Pancreas (tissue), 10 donors: ENCODE measurements at places on chromosomes 13 and 19.
A peak's percentile ranks its signal among the peaks of the same experiment; 100 is the strongest.

- H3K27me3 ChIP-seq, result no peaks in the 10 kb centered on the region
- H3K27ac ChIP-seq, result no peak overlapping the region
- H3K4me1 ChIP-seq, result no peaks in the 10 kb centered on the region
- H3K36me3 ChIP-seq, result no peaks in the 10 kb centered on the region
Measured at GRCh38 chr19:17926044-17926443, 6.8 kb upstream of the CCDC124 start.

GRCh38 chr13:100611678-100612492 lies 23.3 kb upstream of the GGACT start:
- no peak overlapping the region for H3K27ac ChIP-seq
- no peak for DNase-seq
- no peaks in the 10 kb centered on the region for H3K4me1 ChIP-seq
- no peaks in the 10 kb centered on the region for H3K27me3 ChIP-seq
- H3K4me3 ChIP-seq, result no peak overlapping the region

GRCh38 chr13:56066321-56066720 lies 1074.4 kb upstream of the PRR20A start:
- DNase-seq, result no peak
- no peaks in the 10 kb centered on the region for H3K36me3 ChIP-seq
- H3K4me3 ChIP-seq, result no peak overlapping the region
- no peaks in the 10 kb centered on the region for H3K27me3 ChIP-seq

DNA sequence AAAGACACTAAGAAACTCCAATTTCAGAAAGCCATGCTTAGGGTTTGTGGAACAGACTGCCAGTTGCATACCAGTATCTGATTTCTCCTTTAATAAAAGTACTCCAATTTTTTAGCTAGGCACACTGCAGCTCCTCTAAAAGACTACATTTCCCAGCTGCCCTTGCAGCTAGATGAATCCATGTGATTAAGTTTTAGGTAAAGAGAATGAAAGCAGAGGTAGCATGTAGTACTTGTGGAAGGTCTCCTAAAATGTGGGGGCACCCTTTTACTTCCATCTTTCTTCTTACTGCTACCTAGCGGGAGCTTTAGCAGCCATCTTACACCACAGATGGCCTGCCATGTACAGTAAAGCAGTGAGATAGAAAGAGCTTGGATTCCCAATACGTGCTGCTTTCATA lies 33.0 kb upstream of the TSC22D1 start:
- H3K27ac ChIP-seq, result no peak overlapping the region
- H3K4me3 ChIP-seq, result no peak overlapping the region
- no peaks in the 10 kb centered on the region for H3K27me3 ChIP-seq
- H3K4me1 ChIP-seq, result no peaks in the 10 kb centered on the region
- DNase-seq, result no peak

- DNase-seq, result no peak
- H3K4me3 ChIP-seq, result no peak overlapping the region
- no peak overlapping the region for H3K27ac ChIP-seq
- no peaks in the 10 kb centered on the region for H3K27me3 ChIP-seq
- H3K36me3 ChIP-seq, result no peaks in the 10 kb centered on the region
Measured at GRCh38 chr13:114025714-114026431, 52.0 kb upstream of the C13orf46 start.

GRCh38 chr19:6222884-6223283 lies 56.9 kb downstream of the MLLT1 start:
- H3K4me3 ChIP-seq, result no peak overlapping the region
- peaks cover 11% of the 10 kb centered on the region for H3K36me3 ChIP-seq
- no peaks in the 10 kb centered on the region for H3K27me3 ChIP-seq
- H3K4me1 ChIP-seq, result peaks cover 4% of the 10 kb centered on the region

DNA sequence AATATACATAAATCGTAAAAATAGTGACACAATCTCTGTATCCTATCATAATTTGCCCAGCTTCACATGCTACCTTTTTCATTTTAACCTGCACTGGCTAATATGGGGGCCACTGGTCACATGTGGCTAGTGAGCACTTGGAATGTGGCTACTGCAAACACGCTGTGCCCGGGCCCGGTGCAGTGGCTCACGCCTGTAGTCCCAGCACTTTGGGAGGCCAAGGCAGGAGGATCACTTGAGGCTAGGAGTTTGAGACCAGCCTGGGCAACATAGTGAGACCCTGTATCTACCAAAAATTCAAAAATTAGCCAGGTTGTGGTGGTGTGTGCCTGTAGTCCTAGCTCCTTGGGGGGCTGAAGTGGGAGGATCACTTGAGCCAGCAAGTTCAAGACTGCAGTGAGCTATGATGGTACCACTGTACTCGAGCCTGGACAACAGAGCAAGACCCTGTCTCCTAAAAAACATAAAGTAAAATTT lies 1.5 kb upstream of the N4BP2L1 start:
- no peaks in the 10 kb centered on the region for H3K36me3 ChIP-seq
- no peaks in the 10 kb centered on the region for H3K27me3 ChIP-seq
- no peak overlapping the region for H3K4me3 ChIP-seq
- no peak overlapping the region for H3K27ac ChIP-seq
- no peak for DNase-seq

DNA sequence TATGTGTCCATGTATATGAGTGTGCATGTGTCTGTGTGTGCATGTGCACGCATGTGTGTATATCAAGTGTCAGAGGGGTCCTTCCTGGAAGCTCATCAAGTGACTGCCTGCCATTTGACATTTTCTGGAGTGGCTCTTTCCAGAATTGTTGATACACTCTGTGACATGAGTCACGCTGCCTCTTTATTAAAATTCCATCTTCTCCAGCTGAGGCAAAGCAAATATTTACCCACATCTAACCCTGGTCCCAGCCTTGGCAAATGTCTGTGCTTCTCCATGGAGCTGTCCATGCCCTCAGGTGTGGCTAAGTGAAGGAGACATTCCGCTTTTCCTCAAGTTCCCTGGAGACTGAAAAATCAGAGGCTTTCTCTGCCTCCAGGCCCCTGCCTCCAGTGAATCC lies 88.2 kb upstream of the MBNL2 start:
- no peaks in the 10 kb centered on the region for H3K4me1 ChIP-seq
- no peak overlapping the region for H3K27ac ChIP-seq
- H3K4me3 ChIP-seq, result no peak overlapping the region
- H3K36me3 ChIP-seq, result no peaks in the 10 kb centered on the region
- no peaks in the 10 kb centered on the region for H3K27me3 ChIP-seq

GRCh38 chr19:35051796-35052195 lies 10.3 kb downstream of the HPN start:
- no peaks in the 10 kb centered on the region for H3K27me3 ChIP-seq
- H3K27ac ChIP-seq, result no peak overlapping the region
- no peaks in the 10 kb centered on the region for H3K36me3 ChIP-seq
- H3K4me3 ChIP-seq, result no peak overlapping the region
- DNase-seq, result no peak
- H3K4me1 ChIP-seq, result peaks cover 17% of the 10 kb centered on the region

DNA sequence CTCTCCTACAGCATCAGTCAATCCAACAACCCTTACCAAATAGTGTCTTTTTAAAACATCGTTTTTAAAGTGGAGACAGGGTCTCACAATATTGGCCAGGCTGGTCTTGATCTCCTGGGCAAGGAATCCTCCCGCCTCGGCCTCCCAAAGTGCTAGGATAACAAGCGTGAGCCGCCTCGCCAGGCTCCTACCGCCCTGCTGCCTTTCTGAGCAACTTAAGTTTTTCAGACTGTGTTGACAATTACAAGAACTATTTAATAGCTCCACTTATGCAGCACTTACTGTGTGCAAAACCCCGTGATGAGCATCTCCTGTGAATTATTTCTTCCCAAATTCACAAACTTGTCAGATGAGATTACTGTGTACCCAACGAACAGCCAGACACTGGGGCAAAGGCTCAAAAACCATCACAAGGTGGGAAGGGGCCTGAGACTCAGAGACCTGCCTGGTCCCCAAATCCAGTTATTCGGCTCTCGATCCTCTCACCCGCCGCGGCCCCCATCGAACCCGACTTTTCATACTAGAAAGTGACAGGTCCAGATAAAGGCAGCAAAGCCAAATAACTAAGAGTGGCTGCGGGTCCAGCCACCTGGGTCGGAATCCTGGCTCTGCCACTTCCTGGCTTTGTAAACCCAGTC lies 581 bp downstream of the RPL18 start:
- peaks cover 12% of the 10 kb centered on the region for H3K4me1 ChIP-seq
- H3K27me3 ChIP-seq, result no peaks in the 10 kb centered on the region
- H3K27ac ChIP-seq, result peak overlapping the region; percentile 89
- peak overlapping the region; percentile 68 for H3K4me3 ChIP-seq

DNA sequence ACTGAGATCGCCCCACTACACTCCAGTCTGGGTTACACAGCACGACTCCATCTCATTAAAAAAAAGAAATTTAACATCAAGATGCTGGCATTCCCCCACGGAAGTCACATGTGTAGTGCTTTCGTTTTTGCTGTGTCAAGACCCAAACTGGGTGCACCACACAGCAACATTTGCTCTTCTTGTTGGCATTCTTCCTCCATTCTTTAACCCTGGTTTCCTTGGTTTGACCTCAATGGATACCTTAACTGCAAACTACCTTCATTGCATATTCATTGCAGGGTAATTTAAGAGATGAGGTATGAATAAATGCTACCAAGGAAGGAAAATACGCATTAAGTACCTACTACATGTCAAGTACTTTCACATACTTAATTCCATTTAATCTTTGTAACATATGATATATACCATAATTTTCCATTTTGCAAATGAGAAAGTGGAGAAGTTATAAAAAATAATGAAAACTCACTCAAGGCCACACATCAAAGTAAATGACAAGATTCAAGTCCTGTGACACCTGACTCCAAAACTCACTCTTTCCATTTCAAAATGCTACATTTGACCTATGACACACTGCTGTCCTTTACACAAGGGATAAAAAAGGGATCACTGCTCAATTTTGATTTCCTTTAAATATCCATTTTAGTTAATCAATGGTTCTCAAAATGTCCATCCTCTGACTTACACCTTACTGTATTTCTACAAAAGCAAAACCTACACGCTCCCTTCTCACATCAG lies 59.2 kb downstream of the STK24 start:
- no peaks in the 10 kb centered on the region for H3K36me3 ChIP-seq
- H3K27me3 ChIP-seq, result no peaks in the 10 kb centered on the region
- no peak for DNase-seq

DNA sequence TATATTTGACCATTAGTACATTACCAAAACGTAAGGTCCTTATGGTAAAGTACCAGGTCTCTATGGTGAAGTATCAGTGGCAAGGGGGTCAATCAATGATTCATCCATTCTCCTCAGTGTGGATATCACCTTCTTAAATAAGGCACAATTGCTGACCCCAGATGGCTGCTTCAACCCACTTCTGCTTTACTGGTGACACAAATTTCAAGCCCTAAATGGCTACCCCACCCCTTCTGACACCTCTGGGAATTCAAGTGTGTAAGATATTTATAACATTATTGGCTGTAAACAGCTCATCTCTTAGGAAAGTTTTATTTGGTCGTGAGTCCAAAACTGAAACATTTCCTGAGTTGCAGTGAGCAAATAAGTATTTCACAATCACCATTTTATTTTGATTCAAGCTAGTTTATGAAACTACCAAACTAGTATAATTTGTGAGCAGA lies 7.9 kb upstream of the WBP4 start:
- H3K27ac ChIP-seq, result peak overlapping the region; percentile 37
- H3K4me3 ChIP-seq, result no peak overlapping the region
- no peaks in the 10 kb centered on the region for H3K36me3 ChIP-seq
- DNase-seq, result no peak

- DNase-seq, result no peak
- no peak overlapping the region for H3K4me3 ChIP-seq
- H3K27ac ChIP-seq, result no peak overlapping the region
- H3K4me1 ChIP-seq, result no peaks in the 10 kb centered on the region
Measured at GRCh38 chr13:86877441-86877840, 793.7 kb upstream of the SLITRK5 start.

GRCh38 chr19:17097593-17098126 lies 22.1 kb downstream of the MYO9B start:
- H3K27ac ChIP-seq, result no peak overlapping the region
- H3K4me3 ChIP-seq, result no peak overlapping the region
- H3K27me3 ChIP-seq, result no peaks in the 10 kb centered on the region
- no peak for DNase-seq
